ENCODE measurements at places on chromosomes 11 and 22.
A peak's percentile ranks its signal among the peaks of the same experiment; 100 is the strongest.

- no peak for DNase-seq
Observed at GRCh38 chr11:13207665-13208594, 69.7 kb upstream of the BMAL1 start.

- DNase-seq: no peak
Observed at GRCh38 chr11:20274031-20274430, 89.5 kb upstream of the HTATIP2 start.

DNA sequence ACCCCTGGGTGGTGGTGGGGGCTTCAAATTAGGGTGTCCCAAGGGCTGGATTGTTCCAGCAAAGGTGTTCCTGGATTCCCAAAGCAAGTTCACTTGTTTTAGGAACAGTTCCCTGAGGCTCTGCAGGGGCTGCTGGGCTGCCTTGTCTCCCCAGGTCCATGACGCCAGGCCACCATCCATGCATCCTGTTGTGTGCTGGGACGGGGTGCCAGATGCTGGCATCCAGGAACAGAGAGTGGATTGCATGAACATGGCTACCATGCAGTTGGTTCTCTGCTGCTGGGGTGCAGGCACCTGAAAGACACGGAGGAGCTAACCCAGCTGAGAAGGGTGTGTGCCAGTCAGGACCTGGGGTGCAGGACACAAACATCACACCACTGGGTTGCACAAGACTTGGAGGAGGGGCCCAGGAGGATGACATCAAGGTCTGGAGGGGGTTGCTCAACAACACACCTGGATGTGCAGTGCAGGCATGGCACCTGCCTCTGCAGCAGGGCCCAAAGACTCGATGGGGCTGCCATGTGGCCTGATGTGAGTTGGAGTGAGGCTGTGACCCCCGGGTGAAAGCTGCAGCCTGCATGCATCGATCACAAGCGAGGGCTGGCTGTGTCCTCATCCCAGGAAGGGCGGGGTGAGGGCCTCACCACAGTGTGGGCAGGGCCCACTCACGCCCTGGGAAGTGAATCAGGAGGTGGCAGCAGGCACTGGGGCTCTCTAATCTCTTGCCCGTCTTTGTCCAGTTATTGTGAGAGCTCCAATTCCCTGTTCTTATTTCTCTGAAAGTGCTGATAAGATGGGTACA lies 74.0 kb upstream of the CLDN5 start:
- no peak for DNase-seq

DNA sequence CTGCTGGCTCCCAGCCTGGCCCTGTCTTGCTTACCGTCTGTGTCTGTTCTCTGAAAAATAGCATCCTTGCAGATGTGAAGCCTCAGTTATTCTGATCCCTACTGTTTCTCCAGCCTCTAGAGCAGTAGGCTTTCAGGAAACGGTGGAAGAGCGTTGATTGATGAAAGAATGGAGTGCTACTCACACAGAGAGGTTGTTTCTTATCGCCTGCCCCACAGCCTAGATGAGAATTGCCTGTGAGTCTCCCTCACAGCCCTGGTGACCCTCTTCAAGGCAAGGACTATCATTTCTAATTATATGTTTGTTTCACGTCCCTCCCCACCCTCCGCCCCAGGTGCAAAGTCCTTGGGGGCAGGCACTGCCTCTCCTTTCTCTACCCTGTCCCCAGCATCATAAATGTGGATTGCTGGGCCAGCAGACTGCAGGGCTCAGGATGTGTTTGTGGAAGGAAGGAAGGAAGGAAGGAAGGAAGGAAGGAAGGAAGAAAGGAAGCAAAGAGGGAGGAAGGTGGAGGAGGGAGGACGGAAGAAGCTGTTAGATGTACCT lies 575.3 kb upstream of the B3GAT1 start:
- no peak for DNase-seq

DNA sequence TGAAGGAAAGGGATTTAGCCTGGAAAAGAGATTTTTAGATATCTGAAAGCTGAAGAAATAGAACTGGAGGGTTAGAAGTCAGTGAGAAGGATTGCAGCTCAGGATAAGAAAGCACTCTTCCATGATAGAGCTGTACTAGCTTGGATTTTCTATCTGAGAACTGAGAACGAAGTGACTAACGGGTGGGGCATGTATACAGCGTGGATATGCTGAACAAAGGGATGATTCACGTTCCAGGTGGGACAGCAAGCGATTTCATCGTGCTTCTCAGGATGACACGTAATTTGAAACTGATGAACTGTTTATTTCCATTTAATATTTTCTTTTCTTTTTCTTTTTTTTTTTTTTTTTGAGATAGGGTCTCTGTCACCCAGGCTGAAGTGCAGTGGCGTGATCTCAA lies 53.0 kb downstream of the GRAMD1B start:
- no peak for DNase-seq

DNA sequence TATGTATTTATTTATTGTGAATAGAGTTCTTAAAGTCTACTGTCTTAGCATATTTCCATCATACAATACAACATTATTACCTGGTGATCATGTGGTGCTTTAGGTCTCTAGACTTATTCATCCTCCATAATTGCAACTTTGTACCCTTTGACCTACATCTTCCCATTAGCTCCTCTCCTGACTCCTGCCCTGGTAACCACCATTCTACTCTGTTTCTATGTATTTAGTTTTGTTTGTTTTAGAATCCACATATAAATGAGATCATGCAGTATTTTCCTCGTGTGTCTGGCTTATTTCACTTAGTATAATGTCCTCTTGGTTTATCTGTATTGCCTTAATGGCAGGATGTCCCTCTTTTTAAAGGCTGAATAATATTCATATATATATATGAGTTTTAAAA lies 22.7 kb downstream of the NCAM1 start:
- DNase-seq: peak; percentile 80

DNA sequence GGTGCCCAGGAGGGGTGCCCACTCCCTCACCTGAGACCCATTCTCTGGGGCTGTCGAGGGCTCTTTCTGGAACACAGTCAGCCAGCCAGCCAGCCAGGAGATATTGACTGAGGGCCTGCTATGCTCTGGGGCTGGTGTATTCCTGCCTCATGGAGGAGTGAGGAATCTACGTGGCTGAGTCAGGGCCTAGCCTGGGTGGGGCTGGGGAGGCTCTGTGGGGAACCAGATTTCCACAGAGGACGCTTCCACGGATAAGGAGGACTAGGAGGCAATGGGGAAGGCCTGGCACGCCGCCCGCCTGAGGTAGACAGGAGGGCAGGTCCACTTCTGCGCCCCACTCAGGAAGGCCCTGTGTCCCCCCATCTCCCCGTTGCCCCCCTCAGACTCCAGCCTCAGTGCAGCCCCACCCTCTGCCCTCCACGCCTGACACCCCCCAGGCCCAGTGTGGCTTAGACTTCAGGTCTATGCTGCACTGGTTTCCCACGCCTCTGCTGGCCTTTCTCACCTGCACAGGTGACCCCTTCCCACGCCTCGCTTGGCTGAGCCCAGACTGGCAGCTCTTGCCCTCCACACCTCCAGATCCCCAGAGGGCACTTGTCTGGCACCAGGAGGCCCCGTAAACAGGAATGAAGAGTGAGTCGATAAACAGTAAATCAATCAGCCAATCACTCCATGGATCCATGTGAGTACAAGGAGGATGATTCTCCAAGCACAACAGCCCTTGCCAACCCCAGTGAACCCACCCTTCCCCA lies 37.5 kb downstream of the MACROD1 start:
- DNase-seq: no peak

GRCh38 chr11:72635933-72636332 lies 38.3 kb downstream of the PDE2A start:
- no peak for DNase-seq

DNA sequence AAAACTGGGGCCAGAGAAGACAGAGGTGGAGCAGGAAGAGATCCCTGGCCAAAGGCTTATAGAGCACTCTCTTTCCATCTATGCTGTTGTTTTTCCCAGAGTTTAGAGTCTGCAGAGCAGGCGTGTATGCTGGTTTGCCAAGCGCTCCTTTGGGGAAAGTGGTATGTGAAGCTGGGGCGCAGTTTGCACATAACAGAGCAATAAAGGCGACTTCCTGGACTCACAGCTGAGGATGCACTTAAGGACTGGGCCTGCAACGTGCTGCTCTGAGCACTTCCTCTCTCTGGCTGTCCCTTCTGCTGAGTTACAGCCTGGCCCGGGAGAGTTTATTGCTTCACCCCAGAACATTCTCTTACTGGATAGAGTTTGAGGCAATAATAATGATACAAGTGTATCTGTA lies 41.7 kb downstream of the THAP12 start:
- no peak for DNase-seq

DNA sequence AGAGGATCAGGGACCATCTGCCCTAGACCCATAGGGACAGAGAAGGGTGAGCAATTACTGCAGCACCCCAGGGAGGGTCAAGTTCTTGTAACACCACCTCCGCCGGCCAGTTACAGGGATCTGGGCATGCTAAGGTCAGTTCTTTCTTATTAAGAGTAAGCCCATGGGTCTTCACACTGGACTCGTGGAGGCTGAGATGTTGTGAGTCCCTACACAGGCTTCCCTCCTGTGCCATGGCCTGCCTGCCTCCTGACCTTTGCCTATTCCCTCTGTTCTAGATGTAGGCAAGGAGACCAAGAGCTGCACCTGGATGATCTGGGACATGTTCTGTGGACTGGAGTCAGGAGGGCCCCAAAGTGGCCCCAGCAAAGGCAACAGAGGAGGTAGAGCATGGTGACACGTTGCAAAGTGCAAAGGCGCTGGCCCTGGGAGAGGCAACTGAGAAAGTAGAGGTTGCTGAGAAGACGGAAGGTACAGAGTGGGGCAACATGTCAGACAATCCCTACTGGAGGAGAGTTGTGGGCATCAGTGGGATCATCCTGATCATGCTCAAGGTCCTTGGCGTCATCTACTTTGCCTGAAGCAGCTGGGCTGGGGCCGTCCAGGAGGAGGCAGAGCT lies 16.3 kb upstream of the GNAZ start:
- no peak for DNase-seq

DNA sequence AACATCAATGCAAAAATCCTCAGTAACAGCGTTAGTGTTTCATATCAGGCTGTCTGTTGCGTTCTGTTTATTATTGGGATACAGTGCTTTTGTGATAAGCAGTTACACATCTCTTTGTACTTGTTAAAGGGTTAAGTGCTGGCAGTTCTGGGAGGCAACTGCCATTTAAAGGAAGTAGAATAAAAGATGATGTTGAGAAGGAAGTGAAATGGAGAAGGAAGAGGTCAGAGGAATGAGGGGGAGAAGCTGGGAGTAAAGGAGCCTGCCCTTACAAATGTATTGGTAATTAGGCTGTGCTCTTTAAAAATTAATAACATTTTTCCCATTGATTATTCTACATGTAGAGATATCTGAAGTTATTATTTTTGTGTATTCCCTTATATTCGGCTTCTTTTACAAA lies 674.7 kb downstream of the NTM start:
- no peak for DNase-seq

DNA sequence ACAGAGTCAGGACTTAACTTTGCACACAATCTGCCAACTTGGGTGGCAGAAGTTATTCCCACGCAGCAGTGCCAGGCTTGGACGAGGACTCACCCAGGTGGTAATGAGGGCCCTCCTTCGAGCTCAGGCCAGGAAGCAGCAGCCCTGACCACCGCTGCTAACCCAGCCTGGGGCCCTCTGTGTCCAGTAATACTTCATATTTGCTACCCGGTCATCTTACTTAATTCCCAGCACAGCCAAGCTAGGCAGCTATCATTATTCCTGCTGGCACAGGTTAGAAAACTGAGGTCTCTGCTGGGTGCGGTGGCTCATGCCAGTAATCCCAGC lies 15.4 kb upstream of the LRP5 start:
- DNase-seq: no peak
